Daoy (cell line): ENCODE measurements at places on chromosomes 2 and 18. TPM values are rescaled to one million over a fixed set of nuclear protein-coding genes. Genes with fewer than 3 reads are reported as not detected.

Gene CCDC74B
- total RNA-seq: 3.3 and 33.7 TPM in 2 replicates

DNA sequence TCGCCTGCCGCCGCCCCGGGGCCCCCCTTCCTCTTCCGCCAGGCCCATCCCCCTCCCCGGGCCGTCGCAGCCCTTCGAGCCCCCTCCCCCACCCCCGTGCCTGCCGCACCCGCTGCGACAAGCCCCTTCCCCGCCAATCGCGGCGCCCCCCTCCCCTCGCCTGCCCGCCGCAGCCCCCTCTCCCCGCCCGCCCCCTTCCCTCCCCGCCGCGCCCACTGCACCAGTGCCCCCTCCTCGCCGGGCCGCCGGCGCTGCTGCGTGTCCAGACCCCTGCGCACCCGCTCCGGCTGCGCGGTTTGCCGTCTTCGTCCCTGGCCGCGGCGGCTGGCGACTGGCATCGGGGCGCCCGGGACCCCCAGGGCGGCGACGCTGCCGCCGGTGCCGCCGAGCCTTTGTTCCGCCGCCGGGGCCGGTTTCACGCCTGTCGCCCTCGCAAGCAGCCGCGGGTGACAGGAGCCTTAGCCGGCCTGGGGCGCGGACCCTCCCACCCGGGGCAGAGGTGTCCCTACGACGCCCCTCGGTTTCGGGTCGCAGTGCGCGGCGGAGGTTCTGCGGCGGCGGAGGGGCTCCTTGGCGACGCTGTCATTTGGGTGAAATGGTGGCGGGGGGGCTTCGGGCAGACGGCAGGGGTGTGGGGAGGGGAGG is 18.1 kb downstream of the GPC1 start:
- DNase-seq: no peak

Gene GDF7
- 0.06 and 0.11 TPM in 2 replicates for total RNA-seq

Gene MITD1
- total RNA-seq: 31.6 and 37.2 TPM in 2 replicates

Gene ARHGAP28
- 3.6 and 25.5 TPM in 2 replicates for total RNA-seq

GRCh38 chr2:1662606-1663180 is 81.6 kb downstream of the PXDN start:
- DNase-seq: no peak

DNA sequence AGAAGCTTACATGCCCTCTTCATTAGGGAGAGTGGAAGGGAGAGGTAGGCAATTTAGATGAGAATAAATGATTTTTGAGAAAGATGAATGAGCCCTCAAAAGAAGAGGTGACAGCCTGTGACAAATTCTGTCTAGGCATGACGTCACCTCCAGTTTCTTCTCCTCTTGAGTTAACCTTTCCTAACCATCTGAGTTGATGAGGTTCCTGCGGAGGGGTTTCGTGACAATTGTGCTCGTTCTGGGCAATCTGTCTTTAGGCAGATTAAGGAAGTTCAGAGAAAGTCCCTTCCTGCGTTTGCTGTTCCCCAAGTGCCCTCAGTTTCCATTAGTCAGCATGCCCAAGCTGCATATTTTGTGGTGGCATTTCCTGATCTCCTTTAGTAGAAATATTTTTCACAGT is 640.2 kb upstream of the SYT4 start:
- DNase-seq: no peak

DNA sequence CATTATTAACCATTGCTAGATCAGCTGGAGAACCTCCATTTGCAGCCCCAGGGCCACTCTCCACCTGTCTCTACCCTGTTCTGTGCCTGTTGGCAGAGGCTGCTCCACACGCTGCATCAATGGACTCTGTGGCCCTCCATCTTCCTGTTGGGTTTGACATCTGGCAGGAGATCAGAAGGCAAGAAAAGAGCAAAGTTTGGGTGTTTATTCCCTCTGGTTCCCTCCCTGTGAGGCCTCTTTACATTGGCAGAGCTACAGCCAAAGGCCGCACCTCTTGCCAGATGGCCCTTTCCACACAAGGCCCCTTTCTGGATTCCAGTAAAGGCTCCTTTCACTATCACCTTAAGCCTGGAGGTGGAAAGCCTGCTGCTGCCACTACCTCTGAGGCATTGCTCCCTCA is 110.9 kb upstream of the RND3 start:
- no peak for DNase-seq

GRCh38 chr2:10971888-10972260 is 60.1 kb downstream of the KCNF1 start:
- DNase-seq: no peak

DNA sequence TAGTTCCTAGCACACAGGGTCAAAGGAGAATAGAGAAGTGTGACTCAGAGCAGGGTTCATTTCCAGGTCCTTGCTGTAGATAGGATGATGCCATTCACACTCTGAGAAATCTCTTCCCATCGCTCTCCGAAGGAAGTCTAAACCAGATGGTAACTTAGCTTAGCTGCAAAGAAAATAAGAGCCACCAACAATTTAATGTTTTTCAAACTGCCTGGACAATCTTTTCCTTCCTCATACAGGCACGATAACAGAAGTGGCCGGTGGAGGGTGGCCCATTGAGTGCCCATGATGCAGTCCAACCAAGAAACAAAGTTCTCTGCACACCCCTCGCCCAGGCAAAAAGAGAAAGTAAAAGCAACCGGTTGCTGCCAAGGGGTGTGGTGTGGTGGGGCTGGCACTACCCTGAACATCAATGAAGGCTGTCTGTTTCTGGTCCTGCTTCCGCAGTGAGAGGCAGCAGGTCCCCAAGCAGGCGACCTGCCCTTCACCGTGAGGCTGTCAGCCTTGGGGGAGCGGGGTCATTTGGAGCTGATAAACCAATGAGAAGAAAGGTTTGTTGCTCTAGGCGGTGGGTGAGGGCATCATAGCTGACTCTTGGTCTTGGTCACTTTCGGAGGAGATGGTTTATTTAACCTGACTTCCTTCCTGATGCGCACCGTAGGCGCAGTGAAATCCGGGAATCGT is 105.6 kb upstream of the CD302 start:
- peak; percentile 59 for DNase-seq

GRCh38 chr2:236171181-236171679 is 3.0 kb upstream of the GBX2 start:
- no peak for DNase-seq

DNA sequence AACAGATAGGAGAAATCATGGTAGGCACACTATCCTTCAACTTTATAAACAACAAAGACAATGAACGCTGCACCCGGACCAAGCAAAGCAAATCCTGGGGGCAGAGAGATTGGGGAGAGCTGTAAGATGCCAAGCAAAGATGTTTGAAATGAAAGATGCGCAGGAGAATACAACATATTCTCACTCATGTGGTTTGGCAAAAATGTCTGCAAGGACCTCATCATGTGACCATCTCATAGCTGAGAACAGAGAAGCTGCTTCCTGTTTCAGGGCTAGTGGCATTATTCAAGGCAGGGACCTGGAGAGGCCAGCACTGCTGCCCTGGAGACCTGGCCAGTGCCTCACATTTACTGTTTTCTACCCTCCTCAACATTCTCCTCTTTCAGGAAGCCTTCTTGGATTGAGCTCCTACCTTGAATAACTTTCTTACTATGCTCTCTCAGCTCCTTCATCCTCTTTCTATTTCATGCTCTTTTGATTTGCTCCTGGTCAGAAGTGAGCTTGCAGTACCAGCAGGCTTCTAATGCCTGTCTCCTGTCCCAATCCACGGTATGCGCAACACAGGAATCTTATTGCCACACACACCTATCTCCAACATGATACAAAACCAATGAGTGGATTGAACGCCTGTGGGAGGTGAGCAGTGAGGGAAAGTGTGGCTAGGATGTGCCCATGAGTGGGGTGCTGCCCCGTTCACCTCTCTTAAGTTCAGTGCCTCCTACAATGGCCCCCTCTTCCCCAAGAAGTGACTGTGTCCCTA is 133.0 kb downstream of the CELF4 start:
- DNase-seq: no peak

GRCh38 chr2:242060212-242060835 is 190.8 kb downstream of the RTP5 start:
- DNase-seq: peak; percentile 32

Gene CD207
- total RNA-seq: not detected in 2 replicates

Gene MDH1B
- total RNA-seq: 3.6 and 6.3 TPM in 2 replicates

- DNase-seq: no peak
Measured at GRCh38 chr18:5513947-5514346, 29.9 kb downstream of the EPB41L3 start.

Gene LCT
- 0.40 TPM in 1 of 2 replicates, not detected in the other for total RNA-seq

- DNase-seq: no peak
Measured at GRCh38 chr2:68857202-68857845, 13.9 kb downstream of the BMP10 start.

GRCh38 chr18:31977270-31977872 is 34.4 kb upstream of the TRAPPC8 start:
- peak; percentile 30 for DNase-seq

DNA sequence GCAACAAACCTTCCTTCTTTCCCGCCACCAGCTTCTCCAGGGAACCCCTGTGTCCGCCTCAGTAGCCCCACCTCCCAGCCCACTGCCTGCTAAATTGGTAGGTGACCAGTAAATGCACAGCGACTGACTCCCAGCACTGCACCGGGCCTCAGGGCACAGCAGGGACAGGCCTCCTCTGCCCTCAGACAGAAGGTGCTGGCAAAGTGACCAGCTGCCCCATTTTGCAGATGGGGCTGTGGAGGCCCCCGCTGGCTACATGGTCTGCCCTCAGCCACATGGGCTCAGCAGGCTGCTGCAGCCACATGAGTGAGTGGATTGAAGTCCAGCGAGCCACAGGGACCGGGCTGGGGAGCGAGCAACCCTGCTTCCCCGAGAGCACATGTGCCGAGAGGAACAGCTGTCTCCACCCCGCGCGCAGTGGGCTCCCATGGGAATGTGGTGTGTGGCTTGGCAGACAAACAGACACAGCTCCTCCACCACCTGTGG is 7.8 kb upstream of the NPPC start:
- DNase-seq: no peak

- peak; percentile 97 for DNase-seq
Measured at GRCh38 chr2:47043142-47043890, 111.8 kb downstream of the STPG4 start.

Gene CIB4
- total RNA-seq: not detected in 2 replicates

- DNase-seq: no peak
Measured at GRCh38 chr2:66682476-66682875, 247.6 kb downstream of the MEIS1 start.

- DNase-seq: no peak
Measured at GRCh38 chr2:85727798-85728197, 26.0 kb upstream of the ATOH8 start.

DNA sequence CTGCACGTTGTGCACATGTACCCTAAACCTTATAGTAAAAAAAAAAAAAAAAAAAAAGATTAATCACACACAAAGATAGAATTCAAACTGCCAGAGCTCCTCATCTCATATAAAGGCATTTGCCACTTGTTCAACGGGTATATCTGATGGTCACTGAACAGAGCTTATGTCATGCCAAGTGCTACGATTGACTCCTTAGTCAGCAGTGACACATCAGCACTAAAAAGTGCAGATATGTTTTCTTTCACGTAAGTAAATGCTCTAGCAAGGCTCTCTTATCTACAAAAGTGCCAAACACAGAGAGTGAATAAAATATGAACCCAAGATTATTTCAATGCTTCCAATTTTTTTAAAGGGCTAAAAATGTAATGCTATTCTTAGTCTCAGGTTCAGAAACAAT is 1.1 kb downstream of the LMAN1 start:
- peak; percentile 67 for DNase-seq

DNA sequence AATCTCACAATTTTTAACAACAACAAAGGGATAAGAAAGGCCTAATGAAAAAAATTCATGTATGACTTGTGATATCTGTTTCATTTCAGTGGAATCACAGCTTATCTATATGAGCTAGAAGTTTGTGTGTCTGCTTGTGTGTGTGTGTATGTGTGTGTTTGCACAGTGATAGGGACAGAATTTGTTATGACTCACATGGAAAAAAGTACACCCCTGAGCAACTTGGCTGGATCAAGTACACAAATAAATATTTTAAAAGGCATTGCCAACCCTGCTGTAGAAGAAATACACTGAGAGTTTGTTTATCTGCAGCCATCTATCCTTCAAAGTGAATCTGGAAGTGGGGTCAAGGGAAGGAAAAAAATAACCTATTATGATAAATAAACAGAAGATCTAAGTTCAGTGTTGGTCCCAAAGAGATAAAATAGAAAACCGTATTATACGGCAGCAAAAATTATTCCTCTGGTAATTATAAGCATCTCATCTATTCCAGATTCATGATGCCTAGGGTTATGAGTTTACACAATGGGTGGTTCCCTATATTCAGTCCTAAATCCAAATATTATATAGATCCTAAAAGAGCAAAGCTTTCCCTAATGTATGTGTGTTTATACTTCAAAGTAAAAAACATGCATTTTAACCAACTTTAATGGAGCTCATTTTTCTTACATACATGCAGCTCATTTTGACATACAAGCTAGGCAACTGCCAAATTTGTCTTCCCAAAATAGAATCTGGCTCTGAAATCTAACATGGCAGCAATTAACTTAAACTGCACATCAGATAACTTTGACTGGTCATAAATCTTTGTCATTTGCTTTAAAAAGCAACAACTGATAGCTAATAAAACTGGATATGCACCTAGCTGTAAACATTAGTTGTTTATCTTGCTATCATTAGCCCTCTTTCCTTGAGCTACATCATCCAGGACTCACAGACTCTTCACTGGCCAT is 420.6 kb downstream of the IRS1 start:
- DNase-seq: no peak

GRCh38 chr2:96142217-96143113 is 2.8 kb downstream of the DUSP2 start:
- DNase-seq: peak; percentile 28

GRCh38 chr2:43018179-43019024 is 208.0 kb downstream of the ZFP36L2 start:
- no peak for DNase-seq

DNA sequence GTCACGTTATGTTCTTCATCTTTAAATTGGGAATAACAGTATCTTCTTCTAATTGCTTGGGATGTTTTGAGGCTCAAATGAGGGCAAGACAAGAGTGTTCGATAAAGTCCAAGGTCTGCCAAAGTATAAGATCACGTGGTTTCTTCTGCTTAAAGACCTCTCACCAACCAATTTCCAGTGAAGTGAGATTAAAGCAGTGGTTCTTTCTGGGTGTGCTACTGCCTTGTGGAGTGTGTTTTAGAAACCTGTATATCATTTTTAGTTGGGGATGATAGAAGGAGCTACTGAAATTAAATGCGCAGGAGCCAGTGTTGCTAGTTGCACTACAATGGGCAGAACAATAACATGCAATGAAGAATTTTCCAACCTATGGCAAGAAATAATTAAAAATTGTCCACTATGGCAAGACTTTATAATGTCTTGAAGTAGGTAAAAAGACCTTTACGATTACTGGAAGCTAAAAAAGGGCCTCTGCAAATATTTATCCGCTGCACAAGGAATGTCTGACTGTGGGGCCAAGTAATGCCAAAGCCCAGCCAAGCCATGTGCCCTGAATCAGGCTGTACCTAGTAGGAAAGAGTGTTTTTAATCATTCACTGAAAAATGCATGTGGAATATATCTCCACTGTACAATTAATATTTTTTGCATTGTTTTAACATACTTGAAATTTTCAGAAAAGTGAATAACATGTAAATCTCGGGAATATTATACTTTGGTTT is 244.5 kb upstream of the REG3G start:
- no peak for DNase-seq

DNA sequence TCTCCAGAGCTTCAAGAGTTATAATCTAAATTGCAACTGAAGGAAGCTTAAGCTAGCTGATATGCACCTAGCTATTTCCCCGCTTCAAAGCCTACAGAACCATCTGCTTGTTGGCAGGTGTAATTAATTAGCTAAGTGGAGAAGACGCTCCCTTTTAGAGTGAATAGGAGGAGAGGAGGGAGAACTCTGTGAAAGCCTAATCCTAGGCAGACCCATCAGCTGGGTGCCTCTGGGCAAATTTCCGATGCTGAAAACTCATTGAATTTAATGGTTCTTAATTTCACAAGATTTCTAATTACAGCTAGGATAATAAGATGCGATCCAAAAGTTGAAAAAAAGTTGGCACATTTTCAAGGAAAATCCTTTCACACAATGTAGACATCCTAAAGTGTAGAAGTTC is 735.9 kb downstream of the ERBB4 start:
- no peak for DNase-seq
